ENCODE measurements at places on chromosomes 6 and 20.

GRCh38 chr20:53413186-53413631 lies 180.4 kb downstream of the ZNF217 start:
- DNase-seq, result peak; percentile 31

DNA sequence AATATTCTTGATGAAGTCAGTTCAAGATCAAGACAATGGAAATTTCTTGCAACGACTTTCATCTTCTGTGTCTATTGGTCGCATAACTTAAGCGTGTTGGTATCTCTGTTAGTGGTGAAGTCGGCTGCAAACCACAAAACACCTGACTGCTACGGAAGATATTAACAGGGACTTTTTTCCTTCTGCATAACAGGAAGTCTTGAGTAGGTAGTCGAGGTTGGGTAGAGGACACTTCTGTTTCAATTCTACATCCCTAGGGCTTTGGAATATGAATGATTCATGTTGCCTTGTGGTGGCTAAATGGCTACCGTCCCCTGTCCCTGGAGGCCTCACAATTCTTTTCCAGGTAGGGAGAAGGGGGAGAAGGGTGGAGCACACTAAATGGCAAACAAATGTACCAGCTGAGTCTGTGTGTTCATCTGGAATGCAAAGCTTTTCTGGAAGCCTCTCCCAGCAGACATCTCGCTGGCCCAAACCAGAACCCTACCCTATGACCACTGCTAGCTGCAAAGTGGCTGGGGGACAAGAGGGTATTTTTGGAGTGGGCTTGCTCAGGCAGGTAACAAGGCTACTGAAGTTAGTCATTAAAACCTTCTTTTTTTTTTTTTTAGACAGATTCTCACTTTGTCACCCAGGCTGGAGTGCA lies 34.6 kb upstream of the NKX2-2 start:
- no peak for DNase-seq

GRCh38 chr6:169566961-169567750 lies 134.7 kb downstream of the WDR27 start:
- DNase-seq, result no peak

DNA sequence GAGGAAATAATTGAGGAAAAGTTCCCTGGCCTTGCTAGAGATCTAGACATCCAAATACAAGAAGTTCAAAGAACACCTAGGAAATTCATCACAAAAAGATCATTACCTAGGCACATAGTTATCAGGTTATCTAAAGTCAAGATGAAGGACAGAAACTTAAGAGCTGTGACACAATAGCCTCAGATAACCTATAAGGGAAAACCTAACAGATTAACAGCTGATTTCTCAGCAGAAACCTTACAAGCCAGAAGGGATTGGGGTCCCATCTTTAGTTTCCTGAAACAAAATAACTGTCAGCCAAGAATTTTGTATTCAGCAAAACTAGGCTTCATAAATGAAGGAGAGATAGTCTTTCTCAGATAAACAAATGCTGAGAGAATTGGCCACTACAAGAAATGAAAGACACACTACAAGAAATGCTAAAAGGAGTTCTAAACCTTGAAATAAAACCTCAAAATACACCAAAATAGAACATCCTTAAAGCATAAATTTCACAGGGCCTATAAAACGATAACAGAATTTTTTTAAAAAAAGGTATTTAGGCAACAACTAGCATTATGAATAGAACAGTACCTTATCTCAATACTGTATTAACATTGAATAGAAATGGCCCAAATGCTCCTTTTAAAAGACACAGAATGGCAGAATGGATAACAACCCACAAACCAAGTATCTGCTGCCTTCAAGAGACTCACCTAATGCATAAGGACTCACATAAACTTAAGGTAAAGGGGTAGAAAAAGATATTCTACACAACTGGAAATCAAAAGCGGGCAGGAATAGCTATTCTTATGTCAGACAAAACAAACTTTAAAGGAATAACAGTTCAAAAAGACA lies 9.7 kb downstream of the RNGTT start:
- DNase-seq, result no peak

Data from activated CD4-positive, CD25-positive, alpha-beta regulatory T cell (primary cell).